Activated T-cell treated with anti-CD3 and anti-CD28 coated beads for 4 hours (primary cell): ENCODE measurements at places on chromosomes 2 and 18.

GRCh38 chr2:179837408-179837807, 24.0 kb downstream of the ZNF385B start:
- no peak for DNase-seq

GRCh38 chr18:60668583-60668982, 296.0 kb upstream of the MC4R start:
- DNase-seq: no peak

DNA sequence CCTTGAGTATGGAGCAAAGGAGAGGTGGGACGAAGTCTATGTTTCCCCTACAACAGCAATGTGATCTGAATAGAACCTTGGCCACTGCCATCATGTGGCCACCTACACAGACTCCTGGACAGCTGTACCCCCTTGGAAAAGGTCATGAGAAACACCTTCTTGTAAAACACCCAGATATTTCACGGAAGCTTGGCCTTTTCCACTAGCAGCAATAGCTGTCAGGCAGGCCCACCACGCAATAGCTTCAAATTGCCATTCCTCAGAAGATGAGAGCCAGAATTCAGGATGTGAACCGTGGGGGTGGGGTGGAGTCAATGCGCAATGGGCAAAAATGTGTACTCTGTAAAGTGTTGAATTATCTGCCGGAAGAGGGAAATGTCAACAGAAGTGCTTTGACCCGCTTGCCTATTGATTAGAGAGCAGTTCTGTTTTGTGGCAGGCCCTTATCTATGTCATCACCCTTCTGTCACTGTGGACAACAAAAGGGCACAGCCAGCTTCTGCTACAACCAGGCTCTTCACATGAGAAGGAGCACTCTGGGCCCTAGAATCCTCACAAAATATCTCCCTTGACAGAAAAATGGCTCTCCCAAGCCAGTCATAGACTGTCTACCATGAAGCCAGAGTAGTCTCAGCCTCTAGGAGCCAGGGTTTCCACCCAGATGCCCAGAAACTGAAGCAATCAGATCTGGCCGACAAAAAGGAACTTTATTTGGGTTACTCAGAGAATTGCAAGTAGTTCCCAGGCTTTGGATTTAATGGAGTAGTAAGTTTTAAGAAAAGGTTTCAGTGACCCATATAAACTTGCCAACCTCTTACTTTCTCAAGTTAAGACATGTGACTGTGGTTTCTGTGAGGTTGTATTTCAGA, 9.5 kb downstream of the INPP1 start:
- DNase-seq: no peak

- DNase-seq: no peak
Observed at GRCh38 chr2:28981016-28981441, at the start of gene TOGARAM2. TSS of gene TOGARAM2 (plus strand) at chr2:28981298. CDS start at chr2:28994835, 13,537 bp downstream.

DNA sequence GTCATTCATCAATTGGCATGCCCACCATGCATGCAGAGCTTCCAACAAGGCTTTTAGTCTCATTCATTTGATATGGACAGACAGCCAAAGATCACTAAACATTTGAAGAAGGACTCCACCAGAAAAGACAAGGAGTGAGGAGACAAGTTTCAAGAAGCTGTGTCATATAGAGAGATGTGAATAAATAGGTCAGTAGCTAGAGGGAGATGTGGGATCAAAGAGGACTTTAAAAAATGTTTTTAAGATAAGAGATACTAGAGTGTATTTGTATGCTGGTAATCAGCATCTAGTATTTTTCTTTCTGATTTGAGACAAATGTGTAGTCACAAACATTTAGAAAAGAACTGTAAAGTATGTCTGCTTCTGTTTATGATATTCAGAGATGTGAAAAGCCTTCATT, 48.5 kb downstream of the ANTXR1 start:
- no peak for DNase-seq

DNA sequence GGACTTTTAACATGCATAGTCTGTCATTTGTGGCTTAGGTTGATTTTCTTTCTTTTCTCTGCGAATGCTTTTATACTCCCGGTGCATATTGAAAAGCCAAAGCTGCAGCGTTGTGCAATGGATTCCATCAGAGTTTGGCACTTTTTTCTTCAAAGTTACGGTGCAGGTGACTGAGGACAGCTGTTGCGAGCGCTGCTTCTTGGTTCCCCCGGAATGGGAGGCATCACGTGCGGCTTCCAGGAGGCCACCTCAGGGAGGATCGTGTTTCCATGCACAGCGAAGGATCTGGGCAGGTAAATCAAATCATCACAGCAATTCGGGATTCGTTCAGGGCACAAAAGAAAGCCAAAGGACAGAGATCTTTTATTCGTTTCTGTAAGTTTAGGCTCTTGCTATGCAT, 109.6 kb upstream of the ALKAL2 start:
- DNase-seq: no peak

DNA sequence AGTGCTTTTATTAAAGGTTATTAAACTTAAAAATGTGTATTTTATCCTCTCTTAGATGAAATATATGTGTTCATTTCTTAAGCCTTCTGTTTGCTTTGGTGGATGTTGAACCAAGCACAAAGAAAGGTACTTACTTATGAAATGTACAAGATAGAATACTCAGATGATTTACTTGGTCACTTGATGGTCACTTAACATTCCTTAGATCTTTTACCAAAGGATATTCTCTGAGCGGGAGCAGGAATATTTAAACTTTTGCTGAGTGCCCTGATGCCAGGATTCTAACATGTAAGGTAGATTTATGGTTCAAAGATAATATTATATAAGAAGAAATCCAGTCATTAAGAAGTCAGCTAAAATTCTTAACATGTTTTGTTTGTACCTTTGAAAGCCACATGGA, 193.5 kb upstream of the ZEB2 start:
- DNase-seq: no peak

DNA sequence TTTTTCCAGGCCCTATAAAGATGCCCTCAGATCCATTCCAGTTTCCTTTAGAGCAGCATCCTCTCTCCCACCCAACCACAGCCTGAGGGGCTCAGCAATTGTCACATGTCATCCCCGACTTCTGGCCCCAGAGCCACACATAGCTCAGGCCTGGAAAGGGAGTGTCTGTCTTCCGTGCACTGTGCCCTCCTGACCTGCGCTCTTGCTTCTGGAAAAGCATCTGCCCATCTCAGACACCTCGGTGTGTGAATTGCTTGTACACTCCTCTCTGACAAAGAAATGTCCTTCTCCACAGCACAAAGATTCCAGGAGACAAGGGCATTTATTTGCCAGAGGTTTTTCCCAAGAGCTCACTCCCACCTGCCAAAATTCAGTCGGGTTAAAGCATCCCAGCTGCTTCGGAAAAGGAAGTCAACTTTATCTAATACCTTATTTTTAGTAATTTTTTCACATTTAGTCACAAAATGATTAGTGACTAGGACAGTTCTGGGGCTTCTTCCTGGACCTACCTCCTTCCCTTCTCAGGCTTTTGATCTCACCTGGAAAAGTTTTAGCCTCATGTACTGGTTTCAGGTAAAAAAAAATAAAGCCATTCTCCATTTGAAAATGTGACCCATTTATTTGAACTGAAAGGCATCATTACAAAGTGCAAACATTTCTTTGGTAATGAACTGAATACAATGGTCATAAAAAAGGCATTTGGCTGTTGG, 112.9 kb downstream of the PXDN start:
- DNase-seq: no peak

DNA sequence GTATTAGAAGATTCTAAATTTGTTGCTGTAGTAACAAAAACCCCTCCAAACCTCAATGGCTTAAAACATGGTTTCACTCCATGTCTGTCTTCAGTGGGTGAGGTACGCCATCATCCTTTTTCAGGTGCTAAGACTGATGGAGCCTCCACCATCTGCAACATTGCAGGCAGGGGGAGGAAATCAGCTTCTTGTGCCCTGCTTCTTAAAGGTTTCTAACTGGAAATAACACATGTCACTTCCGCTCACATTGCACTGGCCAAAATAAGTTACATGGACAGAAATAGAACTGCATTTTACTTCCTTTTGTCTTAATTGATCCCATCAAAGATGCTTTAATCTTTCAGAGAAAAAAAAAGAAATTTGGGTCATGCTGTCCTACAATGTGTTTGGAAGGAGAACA, 94.1 kb downstream of the GALNT3 start:
- DNase-seq: no peak

GRCh38 chr2:6909431-6910385, 7.5 kb upstream of the RNF144A start:
- no peak for DNase-seq

- no peak for DNase-seq
Observed at GRCh38 chr2:9053534-9053931, 50.0 kb upstream of the MBOAT2 start.

DNA sequence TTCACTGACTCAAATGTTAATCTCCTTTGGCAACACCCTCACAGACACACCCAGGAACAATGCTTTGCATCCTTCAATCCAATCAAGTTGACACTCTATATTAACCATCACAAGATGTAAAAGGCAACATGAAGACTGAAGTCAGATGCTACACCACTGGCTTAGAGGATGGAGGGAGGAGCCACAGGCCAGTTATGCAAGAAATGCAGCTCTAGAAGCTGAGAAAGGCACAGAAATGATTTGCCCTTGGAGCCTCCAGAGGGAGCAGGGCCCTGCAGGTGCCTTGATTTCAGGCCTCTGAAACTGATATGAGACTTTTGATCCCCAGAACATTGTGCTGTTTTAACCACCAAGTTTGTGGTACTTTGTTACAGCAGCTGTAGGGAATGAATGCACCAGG, 276.3 kb downstream of the KCNS3 start:
- no peak for DNase-seq

GRCh38 chr2:190635781-190636180, 13.1 kb upstream of the NAB1 start:
- DNase-seq: no peak

- no peak for DNase-seq
Observed at GRCh38 chr2:224163566-224164307, 124.7 kb upstream of the SERPINE2 start.

DNA sequence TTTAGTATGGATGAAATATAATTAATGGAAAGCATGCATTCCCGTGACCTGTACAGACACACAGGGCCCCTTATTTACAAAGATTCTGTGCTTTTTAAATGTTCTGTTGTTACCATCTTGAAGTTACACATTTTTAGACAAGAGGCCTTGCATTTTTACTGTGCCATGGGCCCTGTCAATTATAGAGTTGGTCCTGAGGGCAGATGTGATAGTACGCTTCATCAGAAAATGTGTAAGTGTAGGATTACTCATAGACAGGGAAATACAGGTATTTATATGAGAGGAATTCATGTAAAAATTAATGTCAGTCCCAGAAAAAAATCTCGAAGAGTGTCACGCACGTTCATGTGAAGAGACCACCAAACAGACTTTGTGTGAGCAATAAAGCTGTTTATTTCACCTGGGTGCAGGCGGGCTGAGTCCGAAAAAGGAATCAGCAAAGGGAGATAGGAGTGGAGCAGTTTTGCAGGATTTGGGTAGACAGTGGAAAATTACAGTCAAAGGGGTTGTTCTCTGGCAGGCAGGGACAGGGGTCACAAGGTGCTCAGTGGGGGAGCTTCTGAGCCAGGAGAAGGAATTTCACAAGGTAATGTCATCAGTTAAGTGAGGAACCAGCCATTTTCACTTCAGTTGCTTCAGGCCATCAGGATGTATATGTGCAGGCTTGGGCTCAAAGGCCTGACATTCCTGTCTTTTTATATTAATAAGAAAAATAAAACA, 12.2 kb upstream of the ALPK2 start:
- DNase-seq: no peak
